ENCODE measurements at places on chromosomes 4 and X.

DNA sequence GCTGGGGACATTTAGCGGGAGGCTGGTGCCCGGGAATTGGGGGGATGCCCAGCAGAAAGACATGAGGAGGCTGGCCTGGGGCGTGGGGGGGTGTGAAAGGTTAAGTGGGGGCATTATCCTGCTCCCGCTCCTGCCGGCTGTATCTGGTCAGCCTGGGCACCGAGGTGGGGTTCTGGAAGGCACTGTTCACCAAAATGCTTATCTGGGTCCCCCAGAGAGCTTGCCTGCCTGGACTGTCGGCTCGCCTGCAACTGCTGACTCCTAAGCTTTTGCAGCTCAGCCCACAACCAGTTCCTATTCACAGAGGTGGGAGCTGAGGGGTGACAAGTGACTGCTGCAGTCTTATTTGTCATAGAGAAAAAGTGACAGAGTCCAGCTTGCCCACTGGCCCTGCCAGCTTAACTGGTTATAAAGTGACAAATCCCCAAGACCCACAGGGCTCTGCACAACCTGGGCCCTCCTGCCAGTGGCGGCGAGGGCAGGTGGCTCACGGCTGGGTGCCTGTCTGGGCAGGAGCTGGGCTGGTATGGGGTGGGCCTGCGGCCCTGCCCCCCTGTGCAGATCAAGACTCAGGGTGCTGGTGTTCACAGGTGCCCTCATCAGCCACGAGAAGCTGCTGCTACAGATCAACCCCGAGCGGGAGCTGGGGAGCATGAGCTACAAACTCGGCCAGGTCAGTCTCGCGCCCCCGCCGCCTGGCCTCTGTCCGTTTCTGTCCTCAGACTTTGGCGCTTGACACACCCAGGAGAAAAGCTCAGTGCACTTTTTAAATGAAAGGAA is 23.7 kb upstream of the MSANTD1 start:
- DNase-seq, result no peak

DNA sequence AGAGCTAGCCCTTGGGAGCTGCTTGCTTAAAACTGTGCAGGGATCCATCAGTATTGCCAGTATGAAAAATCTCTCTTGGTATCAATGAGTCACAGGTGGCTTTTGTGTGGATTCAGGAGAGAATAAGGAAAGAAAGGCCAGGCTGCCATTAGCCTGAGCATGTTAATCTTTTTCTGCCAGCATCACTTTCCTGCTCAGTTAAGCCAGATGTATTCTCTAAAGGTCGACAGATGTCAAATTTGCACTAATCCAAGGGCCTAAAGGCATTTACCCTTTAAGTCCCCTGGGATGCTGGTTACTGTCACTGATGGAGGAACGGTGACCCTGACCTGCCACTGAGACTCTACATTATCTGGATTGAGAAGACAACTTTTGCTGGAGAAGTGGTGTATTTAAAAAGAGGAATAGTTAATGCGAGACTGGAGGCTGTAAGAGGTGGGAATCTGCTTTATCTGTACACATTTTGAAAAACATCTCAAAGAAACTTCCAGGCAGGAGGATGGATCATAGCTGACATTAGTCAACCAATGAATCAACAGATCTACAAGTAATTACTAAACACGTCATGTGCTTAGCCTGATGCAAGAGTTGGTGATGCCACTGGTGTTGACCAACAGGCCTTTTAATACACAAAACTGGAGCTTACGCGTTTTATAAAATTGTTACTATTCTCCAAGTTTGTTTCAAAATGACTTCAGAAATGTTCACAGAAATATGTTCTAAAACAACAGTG is 241.4 kb upstream of the ANXA3 start:
- DNase-seq, result no peak

DNA sequence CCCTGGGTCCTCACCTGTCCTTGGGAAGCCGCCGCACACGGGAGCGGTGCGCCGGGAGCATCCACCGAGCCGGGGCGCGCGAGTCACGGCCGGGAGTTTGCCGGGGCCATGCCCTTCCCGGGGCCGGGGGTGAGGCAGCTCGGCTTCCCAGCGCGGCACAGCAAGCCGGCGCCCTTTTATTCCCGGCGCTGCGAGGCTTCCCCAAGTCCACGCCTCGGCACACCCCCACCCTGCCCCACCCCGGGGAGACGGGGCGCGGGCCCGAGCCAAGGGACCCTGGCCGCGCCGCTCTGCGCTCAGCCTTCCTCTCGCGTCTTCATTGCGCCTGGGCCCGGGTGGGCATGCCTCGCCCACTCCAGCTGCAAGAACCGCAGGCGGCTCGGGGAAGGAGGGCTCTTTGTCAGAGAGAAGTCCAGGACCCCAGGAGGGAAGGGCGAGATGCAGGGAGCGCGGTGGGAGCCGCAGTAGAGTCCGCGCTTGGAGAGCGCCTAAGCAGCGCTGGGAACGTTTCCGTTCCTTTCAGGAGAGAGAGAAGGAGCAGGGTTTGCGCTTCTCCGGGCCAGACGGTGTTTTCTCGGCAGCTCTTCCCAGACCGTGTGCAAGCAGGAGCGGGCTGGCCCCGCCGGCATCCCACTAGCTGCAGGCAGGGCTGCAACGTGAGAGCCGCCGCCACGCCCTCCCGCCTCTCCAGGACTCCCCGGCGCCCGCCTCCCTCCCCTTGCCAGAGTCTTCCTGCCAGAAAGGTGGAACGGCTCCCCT is at the start of gene MXRA5:
Gene MXRA5 (minus strand): TSS at position 152 of the 759 bp plus-strand sequence. CDS start 2,819 bp downstream, outside the sequence.
- peak; percentile 60 for DNase-seq

GRCh38 chr4:115259642-115260041 is 146.2 kb upstream of the NDST4 start:
- DNase-seq, result no peak

- peak; percentile 81 for DNase-seq
These were observed 4.5 kb downstream of the G6PD start for GRCh38 chrX:154541896-154542722.

GRCh38 chr4:166498546-166498945 is 625.5 kb downstream of the TLL1 start:
- DNase-seq, result no peak

DNA sequence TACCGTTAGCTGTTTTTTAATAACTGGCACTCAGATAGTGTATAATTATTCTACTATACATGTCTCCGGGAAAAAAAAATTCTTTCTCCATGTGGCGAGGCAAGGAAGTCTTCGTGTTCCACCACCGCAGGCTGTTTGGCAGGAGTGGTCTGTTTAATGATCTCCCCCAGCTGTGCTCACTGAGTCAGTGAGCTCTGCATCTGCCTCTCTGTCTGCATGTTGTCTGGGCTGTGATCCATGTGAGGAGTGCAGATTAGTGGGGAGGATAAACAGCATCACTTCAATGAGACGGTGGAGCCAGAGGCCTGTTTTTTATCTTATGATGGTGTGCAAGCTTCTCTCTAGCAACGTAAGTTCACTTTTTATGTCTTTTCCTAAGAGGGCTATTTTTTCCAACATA is 69.8 kb downstream of the RPS3A start:
- DNase-seq, result peak; percentile 65

- no peak for DNase-seq
These were observed 88.9 kb downstream of the GPR143 start for GRCh38 chrX:9676738-9677097.

DNA sequence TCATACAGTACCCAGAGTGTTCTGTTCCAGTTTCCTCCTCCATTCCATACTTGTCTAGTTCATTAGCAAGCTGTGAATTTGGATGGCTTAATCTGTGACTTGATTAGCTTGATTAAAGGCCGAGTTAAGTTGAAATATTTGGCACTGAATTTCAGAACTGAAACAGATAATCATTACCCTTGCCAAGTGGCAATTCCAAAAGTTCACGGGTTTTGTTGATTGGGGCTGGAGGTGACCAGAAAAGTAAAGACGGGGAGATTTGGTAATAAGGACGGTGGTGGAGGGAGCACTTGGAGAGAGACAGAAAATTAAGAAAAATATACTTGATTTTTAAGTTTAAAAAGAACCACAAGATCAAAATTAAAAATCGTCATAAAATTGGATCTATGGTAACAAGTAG is 21.9 kb upstream of the KLHL2 start:
- DNase-seq, result no peak

- DNase-seq, result no peak
These were observed 194.3 kb upstream of the PGRMC2 start for GRCh38 chr4:128481752-128482480.

DNA sequence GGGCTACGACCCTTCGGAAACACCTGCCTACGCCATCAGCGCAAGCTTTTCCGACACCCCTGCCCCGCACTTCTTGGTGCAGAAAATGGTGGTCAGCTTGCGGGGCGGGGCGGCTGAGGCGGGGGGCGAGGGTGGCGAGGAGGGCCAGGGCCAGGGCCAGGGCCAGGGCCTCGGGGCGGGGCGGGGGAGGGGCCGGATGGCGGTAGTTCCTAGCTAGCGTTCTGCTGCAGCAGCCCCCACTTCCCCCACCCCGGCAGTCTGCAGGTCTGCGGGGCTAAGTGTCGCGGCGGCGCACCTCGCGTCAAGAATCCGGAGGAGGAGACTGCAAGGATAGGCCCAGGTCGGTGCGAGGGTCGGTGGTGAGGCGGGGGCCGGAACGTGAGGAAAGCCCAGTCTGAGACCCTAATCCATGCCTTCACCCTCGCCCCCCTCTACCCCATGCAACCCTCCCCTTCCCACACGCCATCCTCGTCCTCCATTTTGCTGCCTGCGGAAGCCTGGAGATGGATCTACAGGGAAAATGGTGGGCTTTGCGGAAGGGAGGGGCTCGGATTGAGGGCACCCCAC is 600 bp downstream of the BEX4 start:
- DNase-seq, result peak; percentile 44

GRCh38 chr4:120158841-120159463 is 92.3 kb upstream of the MAD2L1 start:
- no peak for DNase-seq

DNA sequence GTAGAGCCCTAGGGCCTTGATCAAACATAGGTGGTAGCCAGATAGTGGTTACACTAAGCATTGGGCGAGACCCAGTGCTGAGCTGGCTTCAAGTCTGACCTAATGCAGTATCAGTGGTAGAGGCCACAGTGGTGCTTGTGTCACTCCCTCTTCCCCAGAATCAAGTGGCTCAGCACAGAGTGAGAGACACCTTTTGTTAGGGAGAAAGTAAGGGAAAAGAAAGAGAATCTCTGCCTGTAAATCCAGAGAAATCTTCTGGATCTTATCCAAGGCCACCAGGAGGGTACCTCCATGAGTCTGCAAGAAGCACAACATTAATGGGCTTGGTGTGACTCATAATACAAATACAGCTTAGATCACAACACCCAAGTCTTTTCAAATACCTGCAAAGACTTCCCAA is 117.7 kb upstream of the SLC6A14 start:
- DNase-seq, result no peak

GRCh38 chr4:14262221-14262620 is 634.7 kb upstream of the BOD1L1 start:
- DNase-seq, result no peak

DNA sequence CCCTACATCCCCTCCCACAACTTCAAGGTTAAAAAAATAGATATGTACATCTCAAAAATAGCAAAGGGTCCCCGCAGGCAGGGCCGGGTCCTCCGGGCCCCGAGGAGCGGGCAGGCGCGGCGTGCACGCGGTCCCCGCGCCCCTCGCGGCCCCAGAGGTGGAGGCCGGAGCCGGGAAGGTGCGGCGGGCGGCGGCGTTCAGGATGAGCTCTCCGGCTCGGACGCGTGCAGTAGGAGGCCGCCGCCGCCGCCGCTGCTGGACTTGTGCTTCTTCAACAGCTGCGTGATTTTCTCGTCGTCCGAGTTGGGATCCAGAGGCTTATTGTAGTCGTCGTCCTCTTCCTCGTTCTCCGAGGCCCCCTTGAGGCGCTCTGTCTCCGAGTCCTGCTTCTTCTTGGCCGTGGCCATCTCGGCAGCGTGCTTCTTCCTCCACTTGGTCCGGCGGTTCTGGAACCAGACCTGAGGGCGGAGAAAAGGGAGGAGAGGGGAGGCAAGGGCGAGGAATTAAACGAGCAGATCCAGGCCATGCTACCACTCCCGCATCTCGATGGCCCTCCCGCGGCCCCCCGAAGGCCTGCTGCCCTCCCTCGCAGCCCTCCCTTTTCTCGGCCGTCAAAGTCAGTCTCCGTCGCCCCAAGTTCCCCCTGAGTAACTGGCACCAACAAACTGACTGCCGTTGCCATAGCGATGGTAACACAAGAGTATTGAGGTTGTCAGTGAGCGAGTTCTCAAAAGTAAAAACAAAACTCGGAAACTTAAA is 5.8 kb downstream of the NKX6-1 start:
- DNase-seq, result no peak

- no peak for DNase-seq
These were observed 526.0 kb downstream of the MID1IP1 start for GRCh38 chrX:39327255-39327654.
